Fibroblast of skin of scalp (primary cell): ENCODE measurements at places on chromosomes 2 and 18.

- no peak for DNase-seq
Observed at GRCh38 chr2:225649274-225649673, 249.8 kb downstream of the NYAP2 start.

DNA sequence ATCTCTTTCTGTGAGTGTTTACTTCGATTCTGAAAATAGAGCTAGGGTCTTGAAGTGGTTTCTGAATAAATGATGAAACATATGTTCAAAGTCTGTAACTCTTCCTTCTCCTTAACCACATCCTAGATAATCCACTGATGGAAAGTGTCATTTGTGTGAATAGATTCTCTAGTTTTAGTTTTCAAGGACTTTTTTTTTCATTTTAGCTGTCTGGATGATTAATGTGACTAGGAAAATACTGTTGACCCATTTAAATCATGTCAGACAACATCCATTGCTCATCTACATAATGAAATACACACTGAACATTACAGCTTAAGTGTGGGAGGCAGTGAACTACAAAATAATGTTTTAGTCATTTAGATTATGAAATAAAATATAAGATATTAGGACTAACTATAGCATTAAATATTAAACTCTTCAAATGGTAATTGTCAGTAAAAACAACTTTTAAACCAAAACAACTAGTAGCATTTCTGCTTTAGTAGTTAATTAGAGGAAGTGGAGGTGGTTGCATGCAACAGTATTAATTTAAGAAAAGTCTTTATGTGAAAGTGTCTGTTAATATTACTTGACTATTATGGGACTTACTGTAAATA is 39.1 kb upstream of the DLX1 start:
- DNase-seq, result peak; percentile 54

DNA sequence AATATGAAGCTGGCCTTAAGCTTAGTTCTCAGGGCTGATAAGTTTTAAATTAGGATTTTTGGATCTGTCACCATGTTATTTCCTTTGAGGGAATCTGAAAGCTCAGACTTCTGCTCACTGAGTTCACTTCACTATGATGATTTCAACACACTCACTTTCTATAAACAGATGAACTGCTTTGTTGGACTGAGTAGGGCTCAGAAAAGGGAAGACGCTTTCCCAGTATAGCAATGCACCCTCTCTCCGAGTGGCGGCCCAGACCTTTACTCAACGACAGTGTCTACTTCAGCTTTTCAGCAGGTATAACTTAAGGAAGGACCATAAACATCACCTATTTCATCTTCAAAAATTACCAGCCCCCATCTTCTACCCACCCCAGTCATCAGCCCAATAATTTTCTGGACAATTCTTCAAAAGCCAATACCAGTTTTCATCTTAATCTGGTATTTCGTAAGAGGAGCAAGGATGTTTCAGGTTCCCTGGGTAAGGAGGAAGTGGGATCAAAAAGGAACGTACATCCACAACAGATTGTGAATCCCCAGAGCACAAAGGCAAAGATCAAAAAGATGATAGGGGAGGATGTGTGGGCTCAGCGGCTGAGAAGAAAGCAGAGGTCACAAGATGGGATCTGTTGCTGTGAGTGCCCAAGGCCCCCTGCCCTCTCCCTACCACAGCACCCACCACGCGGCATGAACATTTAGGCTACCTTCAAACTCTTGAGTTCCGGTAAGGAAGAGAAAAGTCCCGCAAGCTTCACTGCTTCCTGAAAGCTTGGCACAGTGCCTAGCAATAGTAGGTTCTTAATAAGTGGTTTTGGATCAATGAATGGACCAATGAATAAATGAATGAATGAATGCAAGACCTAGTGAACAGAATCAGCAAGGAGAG is 41.9 kb downstream of the LPIN2 start:
- no peak for DNase-seq

- peak; percentile 71 for DNase-seq
Observed at GRCh38 chr18:42514512-42514911, 559.5 kb downstream of the PIK3C3 start.
